ENCODE measurements at places on chromosomes 3 and 15.

- DNase-seq = no peak
These were observed 522.8 kb downstream of the NLGN1 start for GRCh38 chr3:173920386-173920785.

DNA sequence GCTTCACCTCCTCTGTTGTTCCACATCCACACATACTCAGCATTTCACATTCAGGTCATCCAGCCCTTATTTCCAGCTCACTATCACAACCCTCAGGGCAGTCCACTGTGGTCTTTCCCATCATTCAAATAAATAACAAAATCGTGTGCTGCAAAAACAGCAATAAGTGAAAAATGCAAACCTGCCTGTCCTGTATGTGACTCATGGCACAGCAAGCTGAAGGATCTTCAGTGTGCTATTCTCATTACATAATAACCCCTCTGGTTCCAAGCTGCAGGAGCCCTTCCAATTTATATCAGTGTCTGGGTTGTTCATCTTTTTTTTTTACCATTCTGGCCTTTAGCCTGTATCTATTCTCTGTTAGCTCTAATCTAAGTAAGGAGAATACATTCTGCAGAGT is 185.3 kb upstream of the UBE2E2 start:
- DNase-seq = no peak

- DNase-seq = no peak
These were observed 67.7 kb upstream of the ATP11B start for GRCh38 chr3:182725372-182726251.

DNA sequence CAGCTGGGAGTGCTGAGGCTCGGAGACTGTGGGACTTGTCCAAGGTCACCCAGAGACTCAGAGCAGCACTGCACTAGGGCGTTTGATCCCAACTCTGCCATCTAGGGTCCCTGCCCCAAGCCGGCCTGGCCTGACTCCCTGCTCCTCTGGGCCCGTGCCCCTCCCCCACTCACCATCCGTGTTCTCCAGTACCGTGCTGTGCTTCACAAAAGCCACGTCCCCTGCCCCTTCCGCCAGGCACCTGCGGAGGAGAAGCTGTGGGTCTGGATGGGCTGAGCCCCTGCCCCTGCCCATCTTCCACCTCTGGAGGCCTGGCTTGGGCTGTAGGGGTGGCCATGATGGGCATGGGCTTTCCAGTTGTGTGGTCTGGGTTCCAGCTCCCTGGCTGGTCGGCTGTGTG is 8.4 kb downstream of the MELTF start:
- no peak for DNase-seq

DNA sequence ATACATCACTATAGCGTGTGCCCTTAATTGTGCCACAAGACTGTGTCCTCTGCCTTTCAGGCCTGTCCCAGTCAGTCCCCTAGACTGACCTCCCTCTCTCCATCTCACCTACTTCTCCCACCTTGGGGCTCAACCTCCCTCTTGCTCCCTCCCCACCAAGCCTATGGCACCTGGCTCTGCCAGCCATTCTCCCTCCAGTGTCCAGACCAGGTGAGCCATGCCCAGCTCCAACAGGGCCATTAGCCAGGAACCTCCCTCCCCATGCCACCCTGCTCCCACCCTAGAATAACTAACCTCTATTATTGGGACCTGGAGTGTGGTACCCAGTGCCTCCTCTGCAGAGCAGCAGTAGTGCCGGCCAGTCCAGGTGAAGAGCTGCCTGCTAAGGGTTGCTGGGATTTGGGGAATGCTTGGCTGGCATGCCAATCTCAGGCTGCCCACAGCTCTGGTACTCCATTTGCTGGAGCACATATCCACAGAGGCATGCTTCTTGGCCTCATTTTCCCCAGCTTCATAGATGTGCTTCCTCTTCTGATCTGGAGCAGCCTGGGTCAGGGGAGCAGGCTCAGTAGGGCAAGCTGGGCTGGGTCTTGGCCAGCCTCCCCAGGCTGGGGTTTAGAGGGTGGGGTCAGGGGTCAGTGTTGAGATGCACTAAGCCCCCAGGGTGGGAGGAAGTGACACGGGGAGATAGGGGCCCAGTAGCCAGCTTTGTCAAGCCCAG is 38.8 kb downstream of the SAXO2 start:
- no peak for DNase-seq

DNA sequence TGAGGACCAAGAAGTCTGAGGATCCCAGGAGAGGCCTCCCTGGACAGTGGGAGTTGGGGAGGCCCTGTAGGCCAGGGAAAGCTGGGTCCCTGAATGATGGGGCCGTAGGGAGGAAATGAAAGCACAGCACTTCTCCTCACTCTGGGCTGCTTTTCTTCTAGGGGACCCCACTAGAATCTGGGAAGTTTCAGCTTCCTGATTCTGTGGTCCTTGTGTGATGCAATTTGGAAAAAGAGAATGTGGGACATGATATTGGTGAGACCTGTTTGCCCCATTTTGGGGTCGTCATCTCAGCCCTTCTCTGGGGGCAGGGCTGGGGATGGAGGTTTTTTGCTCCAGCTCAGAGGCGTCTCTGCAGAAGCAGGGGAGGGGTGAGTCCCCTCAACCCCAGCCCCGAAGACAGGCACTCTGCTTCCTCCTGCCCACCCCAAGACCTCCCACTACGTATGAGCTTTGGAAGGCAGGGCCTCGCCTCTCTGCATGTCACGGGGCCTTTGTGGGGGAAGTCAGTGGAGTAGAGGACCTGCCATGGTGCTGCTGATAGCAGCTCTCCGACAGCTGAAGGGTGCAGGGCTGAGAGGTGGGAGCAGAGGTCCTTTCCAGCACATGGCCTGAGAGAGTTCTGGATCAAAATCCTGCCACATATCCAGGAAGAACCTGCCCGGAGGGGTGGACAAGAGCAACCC is 1.5 kb upstream of the SNX22 start:
- DNase-seq = no peak

DNA sequence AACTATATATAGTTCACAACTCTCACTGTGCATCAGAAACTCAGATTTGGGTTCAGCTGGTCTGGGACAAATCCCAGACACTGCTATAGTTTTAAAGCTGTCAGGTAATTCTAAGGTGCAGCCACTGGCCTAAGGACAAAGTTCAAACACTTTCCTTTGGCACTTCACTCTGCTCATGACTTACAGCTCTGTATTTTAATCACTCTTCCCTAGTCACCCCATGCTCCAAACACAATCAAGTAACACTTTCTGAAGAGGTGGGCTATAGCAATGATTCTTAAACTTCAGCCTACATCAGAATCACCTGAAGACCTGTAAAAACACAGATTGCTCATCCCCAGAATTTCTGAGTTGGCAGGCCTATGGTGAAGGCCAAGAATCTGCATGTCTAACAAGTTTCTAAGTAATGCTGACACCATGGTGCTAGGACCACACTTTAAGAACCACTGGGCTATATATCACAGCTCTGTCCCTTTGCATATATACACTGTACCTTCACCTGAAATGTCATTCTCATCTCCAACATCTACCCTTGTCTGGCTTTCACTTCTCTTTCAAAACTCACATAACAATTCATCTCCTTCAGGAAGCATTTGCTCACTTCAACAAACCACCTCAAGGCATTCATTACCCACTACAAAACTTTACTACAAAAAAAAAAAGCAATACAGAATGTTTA is 21.4 kb downstream of the STAG1 start:
- DNase-seq = no peak

DNA sequence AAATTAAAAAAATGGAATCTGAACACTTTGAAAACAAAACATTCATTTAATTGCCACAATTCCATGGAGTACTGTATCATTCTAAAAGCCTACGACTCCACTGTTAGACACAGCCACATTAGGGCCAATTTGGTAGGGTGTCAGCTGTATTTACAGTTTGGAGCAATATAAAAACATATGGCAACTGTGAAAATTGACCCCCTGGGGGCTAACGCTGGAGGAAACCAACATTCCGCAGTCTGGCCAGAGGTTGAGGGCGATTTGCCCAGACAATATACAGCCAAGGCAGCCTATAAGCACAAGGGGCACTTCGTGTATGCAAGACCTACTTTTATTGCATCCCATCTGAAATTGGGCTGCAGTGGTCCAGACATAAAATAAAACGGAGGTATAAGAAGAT is 476.5 kb upstream of the WNT5A start:
- DNase-seq = no peak

Measured in NCI-H1694 (cell line).